ENCODE measurements at places on chromosomes 3 and 15.

DNA sequence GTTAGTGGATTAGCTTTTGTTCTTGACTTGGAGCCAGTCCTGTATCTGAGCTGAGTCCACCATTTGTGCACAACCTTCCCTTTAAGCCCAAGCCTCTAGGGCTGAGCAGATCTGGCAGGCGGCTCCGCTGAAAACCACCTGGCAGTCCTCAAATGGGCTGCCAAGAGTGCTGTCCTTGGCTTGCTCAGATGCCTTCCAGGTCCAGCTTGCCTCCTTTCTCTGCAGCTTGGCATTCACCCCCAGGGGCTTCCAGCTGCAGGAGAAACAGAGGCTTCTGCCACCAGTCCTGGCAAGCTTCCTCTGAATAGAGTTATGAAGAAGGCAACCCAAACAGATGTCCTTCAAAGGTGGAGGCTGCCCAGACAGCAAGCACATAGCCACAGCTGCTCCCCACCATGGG lies 96.7 kb downstream of the LRTM1 start:
- DNase-seq, result peak; percentile 50

DNA sequence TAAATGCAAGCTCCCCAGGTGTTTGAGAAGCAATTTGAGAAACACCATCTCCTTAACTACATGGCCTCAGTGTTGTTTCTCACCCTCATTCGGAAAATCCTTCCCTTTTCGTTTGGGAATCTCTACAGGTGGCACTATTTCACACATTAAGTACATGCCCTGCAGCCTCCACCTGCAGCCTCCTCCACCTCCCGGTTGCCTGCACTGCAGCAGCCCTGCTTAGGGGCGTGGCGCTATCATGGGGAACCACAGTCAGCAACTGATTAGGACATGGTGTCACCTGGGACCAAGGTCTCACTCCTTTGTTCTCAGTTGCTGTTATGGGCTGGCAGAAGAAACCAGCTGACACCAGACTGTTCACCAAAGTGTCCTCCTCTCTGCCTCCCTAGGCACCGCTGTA lies 11.7 kb upstream of the ZNF774 start:
- DNase-seq, result no peak

GRCh38 chr3:93988283-93988682 lies 8.3 kb downstream of the ARL13B start:
- no peak for DNase-seq

GRCh38 chr3:125257536-125257935 lies 45.0 kb upstream of the SLC12A8 start:
- no peak for DNase-seq

DNA sequence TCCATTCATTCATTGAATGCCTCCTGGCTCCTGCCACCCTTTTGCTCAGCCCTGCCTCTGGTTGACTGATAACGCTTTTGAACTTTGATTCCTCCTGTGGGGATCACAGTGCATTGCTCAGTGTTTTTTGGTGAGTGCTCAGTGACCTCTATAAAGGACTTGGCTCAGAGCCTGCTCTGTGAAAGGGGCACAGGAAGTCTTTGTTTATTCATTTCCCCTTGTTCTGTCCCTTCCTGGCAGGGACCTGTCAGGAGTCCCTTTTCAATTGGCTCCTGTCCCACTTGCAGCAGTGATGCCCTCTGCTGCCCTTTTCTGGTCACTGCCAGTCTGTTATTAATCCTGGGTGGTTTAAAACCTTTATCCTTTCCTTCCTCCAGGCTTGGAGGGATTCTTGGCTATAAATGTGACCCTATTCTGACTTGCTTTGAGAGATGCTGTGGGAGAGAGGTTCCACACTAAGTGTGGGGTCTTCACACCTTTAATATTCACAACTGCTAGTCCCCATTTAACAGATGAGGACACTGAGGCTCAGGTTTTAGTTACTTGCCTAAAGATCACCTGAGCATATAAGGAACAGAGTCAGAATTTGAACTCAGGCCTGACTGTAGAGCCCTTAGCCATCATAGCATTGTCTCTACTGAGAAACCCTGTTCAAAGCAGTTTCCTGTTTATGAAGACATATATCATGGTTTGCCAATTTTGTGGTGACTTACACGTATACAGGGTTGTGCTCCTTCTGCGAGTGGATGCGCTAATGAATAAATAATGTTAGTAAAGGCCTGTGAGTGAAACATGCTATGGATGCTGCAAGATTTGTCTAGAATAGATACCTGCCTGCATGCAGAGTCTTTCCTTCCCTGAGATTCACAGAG lies 23.2 kb upstream of the TATDN2 start:
- DNase-seq, result peak; percentile 66

DNA sequence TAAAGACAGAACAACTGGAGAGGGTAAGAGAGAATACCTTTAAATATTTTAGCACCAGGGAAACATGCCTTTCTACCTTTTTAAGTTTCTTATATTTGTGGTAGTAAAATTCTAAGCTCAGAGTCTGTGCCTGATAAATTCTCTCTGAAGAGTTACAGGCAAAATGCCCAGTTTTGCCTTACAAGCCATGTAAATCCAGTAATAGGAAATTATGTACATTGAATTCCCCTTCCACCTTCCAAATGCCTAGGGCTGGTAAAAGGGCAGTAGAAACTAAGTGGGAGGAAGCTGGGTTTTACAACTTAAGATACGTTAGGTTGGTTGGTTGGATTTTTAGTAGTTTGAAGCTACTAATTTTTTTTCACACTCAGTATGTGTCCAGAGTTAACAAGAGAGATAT lies 43.1 kb upstream of the TP63 start:
- no peak for DNase-seq

- DNase-seq, result no peak
Measured at GRCh38 chr3:101212730-101213129, 107.6 kb downstream of the IMPG2 start.

Measured in left hindlimb (tissue), 1 donor.